Osteoblast (primary cell): ENCODE measurements at places on chromosomes 7 and 10. TPM values are rescaled to one million over a fixed set of nuclear protein-coding genes. Genes with fewer than 3 reads are reported as not detected.

GRCh38 chr7:106175507-106175906 is 63.4 kb upstream of the SYPL1 start:
- DNase-seq = no peak
- H3K4me3 ChIP-seq = no peak overlapping the region
- no peaks in the 10 kb centered on the region for H3K4me1 ChIP-seq

- H3K4me1 ChIP-seq = peaks cover 24% of the 10 kb centered on the region
- H3K36me3 ChIP-seq = peaks cover 4% of the 10 kb centered on the region
- H3K27ac ChIP-seq = peak overlapping the region; percentile 74
- H3K4me3 ChIP-seq = peak overlapping the region; percentile 90
Measured at GRCh38 chr7:27155816-27156507, 513 bp downstream of the HOXA7 start.

- H3K36me3 ChIP-seq = no peaks in the 10 kb centered on the region
- H3K27ac ChIP-seq = no peak overlapping the region
- peaks cover 5% of the 10 kb centered on the region for H3K27me3 ChIP-seq
- no peaks in the 10 kb centered on the region for H3K4me1 ChIP-seq
Measured at GRCh38 chr10:71735709-71736569, 16.4 kb upstream of the C10orf105 start.

The TRIM8 gene
- 107 and 126 TPM in 2 replicates for total RNA-seq

- no peaks in the 10 kb centered on the region for H3K4me1 ChIP-seq
- H3K4me3 ChIP-seq = no peak overlapping the region
Measured at GRCh38 chr7:1596181-1597043, 26.6 kb upstream of the PSMG3 start.

The REEP3 gene
- total RNA-seq = 66.6 and 71.3 TPM in 2 replicates

DNA sequence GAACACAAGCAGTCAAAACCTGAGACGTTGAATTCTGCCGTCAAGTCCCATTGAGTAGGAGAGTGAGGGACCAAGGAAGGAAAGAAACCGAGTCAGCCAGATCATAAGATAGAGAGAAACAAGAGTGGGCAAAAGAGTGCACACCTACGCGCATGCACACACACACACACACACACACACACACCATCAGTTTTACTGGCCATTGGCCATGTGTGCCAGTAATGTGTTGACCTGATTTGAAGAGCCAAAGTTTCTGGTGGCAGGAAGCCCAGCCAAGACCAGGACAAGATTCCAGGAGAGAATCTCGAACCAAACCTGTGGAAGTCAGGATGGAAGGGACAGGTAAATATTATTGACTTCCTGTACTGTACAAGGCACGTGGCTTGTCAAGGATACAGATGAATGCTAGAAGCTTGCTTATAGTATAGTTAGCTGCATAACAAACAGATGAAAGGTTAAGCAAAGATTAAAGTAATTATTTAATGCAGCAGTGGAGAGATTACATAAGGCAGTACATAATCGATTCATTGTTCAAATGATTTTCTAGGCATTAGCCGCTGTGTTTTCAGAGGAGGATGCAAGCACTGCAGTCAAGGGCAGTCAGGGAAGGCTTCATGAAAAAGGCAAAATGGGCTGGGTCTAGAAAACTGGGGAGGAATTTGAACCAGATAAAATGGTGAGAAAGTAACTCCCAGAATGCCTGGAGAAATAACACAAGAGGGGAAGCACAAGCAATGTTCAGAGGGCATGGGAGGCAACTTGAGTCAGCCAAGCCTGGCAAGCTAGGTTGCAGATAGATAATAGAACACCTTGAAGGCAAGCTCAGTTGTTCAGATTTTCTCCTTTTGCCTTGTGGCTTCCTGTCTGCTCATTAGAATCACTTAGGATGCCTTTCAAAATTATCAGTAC is 2.7 kb upstream of the HYCC1 start:
- H3K4me3 ChIP-seq = no peak overlapping the region
- H3K4me1 ChIP-seq = peaks cover 23% of the 10 kb centered on the region
- H3K36me3 ChIP-seq = no peaks in the 10 kb centered on the region

The CCDC172 gene
- total RNA-seq = not detected in 2 replicates

DNA sequence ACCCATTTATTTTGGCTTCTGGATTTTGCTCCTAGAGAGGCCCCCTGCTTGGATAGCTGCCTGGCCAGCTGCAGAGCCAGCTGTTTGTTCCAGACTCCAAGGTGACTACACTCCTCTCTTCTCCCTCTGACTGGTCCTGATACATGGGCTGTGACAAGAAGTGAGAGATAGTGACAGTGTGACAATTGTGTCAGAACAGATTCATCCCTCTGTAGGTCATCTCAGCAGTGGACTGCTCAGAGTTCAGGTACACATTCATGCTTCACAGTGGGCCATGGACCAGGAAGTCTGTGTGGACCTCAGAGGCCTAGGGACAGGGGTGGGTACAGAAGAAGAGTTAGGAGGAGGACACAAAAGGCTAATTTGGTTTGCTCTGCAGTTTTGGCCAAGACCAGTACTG is 188.2 kb upstream of the MKLN1 start:
- no peak overlapping the region for H3K27ac ChIP-seq
- H3K27me3 ChIP-seq = no peaks in the 10 kb centered on the region
- DNase-seq = no peak
- no peak overlapping the region for H3K4me3 ChIP-seq
- no peaks in the 10 kb centered on the region for H3K36me3 ChIP-seq

DNA sequence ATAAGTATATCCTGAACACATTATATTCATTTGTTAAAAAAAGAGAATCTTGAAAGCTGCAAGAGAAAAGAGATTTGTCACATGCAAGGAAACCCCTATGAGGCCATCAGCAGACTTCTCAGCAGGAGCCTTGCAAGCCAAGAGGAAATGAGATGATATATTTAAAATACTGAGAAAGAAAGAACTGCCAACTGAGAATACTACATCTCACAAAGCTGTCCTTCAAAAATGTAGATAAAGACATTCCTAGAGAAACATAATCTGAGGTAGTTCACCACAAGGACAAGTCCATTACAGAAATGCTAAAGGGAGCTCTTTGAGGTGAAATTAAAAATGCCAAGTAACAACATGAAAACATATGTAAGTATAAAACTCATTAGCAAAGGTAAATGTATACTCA is 224.4 kb upstream of the MBL2 start:
- H3K4me1 ChIP-seq = no peaks in the 10 kb centered on the region
- no peak overlapping the region for H3K27ac ChIP-seq
- H3K27me3 ChIP-seq = no peaks in the 10 kb centered on the region
- no peaks in the 10 kb centered on the region for H3K36me3 ChIP-seq
- DNase-seq = no peak
- H3K4me3 ChIP-seq = no peak overlapping the region

The HOXA6 gene
- 5.0 and 7.6 TPM in 2 replicates for total RNA-seq

The AQP1 gene
- total RNA-seq = 0.59 and 0.72 TPM in 2 replicates

DNA sequence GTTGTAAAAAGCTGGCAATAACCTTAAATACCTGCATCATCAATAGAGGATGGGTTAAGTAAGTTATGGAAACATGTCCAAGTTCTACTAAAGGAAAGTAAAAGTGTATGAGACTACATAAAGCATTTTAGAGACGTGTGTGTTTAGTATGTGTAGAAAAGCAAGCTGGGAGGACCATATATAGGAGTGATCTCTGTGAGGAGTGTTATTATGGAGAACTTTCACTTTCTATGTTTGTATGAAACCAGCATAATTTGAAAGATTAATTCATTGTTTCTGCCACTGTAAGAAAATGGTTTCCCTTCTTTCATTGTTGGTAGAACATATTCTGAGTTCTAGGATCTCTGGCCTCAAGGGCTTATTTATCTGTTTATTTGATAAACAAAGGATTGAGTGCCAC is 19.2 kb upstream of the PDLIM1 start:
- H3K4me1 ChIP-seq = peaks cover 22% of the 10 kb centered on the region
- no peak overlapping the region for H3K4me3 ChIP-seq
- H3K27me3 ChIP-seq = no peaks in the 10 kb centered on the region

- no peak overlapping the region for H3K4me3 ChIP-seq
- no peaks in the 10 kb centered on the region for H3K27me3 ChIP-seq
- no peak overlapping the region for H3K27ac ChIP-seq
- no peak for DNase-seq
Measured at GRCh38 chr7:48299580-48300169, 128.4 kb downstream of the ABCA13 start.

- peak; percentile 90 for DNase-seq
- no peaks in the 10 kb centered on the region for H3K27me3 ChIP-seq
- no peak overlapping the region for H3K4me3 ChIP-seq
- peaks cover 4% of the 10 kb centered on the region for H3K36me3 ChIP-seq
- peaks cover 52% of the 10 kb centered on the region for H3K4me1 ChIP-seq
- peak overlapping the region; percentile 47 for H3K27ac ChIP-seq
Measured at GRCh38 chr7:44379366-44380188, 54.2 kb upstream of the CAMK2B start.

DNA sequence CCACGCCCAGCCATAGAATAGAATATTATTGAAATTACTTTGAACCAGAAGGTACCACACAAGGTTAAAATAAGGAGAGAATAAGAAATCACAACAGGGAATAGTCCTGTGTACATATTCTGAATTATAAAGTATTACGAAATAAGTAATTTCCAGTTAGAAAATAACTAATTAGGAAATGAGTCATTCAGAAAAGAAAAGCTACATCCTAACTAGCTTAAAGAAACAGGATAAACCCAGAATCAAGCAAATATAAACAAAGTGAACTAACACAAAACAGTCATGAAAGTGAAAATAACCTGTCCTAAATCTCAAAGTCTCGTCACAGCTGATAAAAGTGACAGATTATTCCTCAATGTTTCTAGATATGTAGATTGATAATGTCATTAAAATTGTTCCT is 74.8 kb upstream of the NEBL start:
- DNase-seq = no peak
- no peaks in the 10 kb centered on the region for H3K27me3 ChIP-seq
- no peaks in the 10 kb centered on the region for H3K4me1 ChIP-seq
- H3K27ac ChIP-seq = no peak overlapping the region

- DNase-seq = no peak
- H3K36me3 ChIP-seq = no peaks in the 10 kb centered on the region
- no peak overlapping the region for H3K27ac ChIP-seq
- no peaks in the 10 kb centered on the region for H3K27me3 ChIP-seq
- no peaks in the 10 kb centered on the region for H3K4me1 ChIP-seq
Measured at GRCh38 chr7:77473229-77474005, 57.3 kb upstream of the GSAP start.

DNA sequence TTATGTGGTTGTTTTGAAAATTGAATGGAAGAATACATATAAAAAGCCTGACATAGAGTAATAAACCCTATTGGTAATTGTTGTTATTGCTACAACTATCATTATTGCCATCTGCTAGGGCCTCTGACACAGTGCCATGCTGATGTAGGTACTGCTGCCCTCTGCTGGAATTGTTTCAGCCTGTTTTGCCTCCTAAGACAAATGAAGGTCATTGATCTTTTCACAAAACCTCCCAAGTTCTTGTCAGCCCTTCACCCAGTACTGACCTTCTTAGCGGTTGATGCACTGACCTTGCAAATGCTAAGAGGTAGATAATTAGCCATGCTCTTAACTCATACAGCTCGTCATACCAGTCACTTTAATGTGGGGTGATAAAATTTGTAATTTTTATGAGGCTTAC is 975.2 kb downstream of the SORCS1 start:
- DNase-seq = peak; percentile 50
- no peak overlapping the region for H3K4me3 ChIP-seq
- no peak overlapping the region for H3K27ac ChIP-seq
- no peaks in the 10 kb centered on the region for H3K27me3 ChIP-seq
- H3K4me1 ChIP-seq = no peaks in the 10 kb centered on the region

GRCh38 chr7:129702761-129703338 is 91.3 kb downstream of the NRF1 start:
- peaks cover 14% of the 10 kb centered on the region for H3K4me1 ChIP-seq
- no peaks in the 10 kb centered on the region for H3K36me3 ChIP-seq
- no peaks in the 10 kb centered on the region for H3K27me3 ChIP-seq
- no peak overlapping the region for H3K27ac ChIP-seq

DNA sequence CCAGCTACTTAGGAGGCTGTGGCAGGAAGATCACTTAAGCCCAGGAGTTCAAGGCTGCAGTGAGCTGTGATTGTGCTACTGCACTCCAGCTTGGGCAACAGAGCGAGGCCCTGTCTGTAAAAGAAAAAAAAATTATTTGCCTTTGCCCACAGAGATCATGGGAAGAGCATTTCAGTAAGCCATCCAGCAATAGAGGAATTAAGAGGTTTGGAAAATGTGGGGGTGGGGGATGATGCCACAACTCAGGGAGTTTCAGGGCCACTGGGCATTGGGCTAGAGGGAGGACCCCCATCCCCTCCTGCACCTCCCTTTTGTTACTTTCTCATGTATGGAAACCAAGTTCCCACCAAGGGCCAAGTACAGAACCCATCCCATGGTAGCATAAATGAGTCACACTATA is 38.4 kb downstream of the SVIL start:
- DNase-seq = no peak
- H3K36me3 ChIP-seq = no peaks in the 10 kb centered on the region
- H3K27me3 ChIP-seq = no peaks in the 10 kb centered on the region
- H3K4me1 ChIP-seq = peaks cover 8% of the 10 kb centered on the region
